ENCODE measurements at places on chromosomes 13 and 19.

- DNase-seq = no peak
These were observed 2.2 kb downstream of the AKT2 start for GRCh38 chr19:40282920-40283319.

GRCh38 chr13:48561466-48562235, 28.8 kb upstream of the RCBTB2 start:
- no peak for DNase-seq

GRCh38 chr13:114268344-114269280, 12.8 kb upstream of the UPF3A start:
- no peak for DNase-seq

DNA sequence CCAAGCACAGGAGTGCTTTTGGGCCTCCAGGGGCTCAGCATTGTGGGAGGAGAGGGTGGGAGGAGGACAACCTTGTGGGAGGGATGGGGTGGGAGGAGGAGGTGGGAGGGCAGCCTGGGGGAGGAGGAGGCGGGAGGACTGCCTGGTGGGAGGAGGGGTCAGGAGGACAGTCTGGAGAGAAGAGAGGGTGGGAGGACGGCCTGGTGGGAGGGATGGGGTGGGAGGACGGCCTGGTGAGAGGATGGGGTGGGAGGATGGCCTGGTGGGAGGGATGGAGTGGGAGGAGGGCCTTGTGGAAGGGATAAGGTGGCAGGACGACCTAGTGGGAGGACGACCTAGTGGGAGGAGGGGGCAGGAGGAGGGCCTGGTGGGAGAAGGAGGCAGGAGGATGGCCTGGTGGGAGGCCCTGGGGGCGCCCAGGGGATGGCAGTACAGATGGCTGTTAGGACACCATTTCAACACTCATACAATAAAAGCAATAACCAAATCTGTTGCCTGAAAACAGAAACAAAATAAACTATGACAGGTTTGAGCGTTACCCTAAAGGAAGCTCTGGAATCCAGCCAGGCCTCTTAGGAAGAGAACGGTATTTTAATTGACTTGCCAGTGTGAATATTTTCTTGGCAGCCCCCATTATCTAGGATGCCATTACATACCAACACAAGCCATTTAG, 63.7 kb downstream of the CRYL1 start:
- DNase-seq = no peak

DNA sequence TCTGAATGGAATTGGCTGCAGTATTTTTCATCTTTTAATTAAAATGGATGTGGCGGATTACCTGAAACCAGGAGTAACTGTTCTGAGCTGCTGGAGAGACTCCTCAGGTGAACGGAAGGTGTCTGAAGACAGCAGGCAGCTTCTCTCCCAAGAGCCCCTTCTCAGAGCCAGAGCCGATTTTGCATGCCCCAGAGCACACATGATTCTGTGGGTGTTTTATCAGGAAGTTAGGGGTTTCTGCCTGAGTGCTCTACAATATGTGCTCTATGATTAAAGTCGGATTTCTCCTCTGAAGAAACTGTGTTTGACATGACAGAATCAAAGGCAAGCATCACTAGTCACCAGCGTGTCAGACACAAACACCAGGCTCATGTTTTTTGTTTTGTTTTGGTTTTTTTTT, 60.7 kb upstream of the MCF2L start:
- DNase-seq = no peak

- DNase-seq = no peak
These were observed 10.9 kb upstream of the MEIS3 start for GRCh38 chr19:47430041-47430802.

DNA sequence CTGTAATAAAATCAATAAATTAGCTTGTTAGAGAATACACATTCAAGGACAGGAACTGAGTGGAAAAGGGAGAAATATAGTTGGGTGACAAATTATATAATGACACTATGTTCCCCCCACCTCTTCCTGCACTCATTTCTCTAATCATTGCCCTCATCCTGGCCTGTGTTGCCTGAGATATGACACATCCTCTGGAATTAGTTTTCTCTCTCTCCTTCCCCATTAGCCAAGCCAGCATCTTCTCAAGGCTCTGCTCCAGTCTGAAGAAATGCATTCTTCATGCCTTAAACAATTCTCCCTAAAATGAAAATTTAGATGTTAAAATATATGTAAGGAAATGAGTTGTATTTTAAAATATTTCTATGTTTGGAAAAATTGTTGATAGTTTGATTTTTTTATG, 280.3 kb downstream of the POU4F1 start:
- no peak for DNase-seq

GRCh38 chr13:55652657-55653056, 1488.1 kb upstream of the PRR20A start:
- DNase-seq = no peak

DNA sequence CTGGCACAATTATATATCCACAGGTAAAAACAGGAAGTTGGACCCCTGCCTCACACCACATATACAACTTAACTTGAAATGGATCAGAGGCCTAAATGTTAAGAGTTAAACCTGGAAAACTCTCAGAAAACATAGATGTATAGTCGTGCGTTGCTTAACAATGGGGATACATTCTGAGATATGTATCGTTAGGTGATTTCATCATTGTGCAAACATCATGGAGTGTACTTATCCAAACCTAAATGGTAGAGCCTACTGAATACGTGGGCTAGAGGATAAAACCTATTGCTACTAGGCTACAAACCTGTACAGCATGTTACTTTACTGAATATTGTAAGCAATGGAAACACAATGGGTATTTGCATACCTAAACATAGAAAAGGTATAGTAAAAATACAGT, 14.8 kb upstream of the CALM3 start:
- no peak for DNase-seq

DNA sequence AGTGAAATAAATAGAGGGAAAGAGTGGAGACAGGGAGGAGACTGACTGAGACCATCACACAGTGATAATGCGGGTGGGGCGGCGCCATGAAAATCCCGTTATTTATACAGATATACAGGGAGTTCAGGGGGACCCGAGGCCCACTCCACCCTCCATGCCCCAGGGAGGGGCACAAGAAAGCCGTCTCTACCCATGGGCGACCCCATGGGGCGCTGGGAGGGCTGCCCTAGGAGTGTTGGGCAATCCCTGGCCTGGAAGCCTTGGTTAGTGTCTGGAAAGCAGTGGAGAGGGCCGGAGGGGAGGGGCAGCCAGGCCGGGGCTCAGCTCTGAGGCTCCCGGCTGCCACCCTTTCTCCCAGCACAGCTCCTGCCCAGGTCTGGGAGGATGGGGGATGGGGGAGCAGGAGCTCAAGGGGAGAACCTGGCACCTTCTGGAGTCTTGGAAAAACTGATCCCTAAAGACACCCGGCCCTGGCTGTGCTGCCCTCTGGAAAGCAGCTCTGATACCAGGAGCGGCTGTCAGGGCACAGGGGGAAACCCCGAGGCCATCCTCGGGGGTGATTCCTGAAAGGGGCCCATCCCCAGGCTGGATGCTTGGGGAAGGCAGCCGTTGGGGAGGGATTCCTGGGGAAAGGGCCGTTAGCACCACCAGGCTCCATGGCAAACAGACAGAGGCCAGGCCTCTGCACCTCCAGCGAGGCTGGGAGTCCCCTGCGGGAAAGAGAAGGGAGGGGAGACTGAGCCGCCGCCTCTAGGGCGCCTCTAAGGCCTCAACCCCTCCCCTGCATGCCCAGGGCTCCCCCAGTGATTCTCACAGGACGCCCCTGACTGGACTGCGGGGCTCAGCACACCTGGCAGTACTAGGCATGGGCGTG, 3.0 kb upstream of the PRKD2 start:
- no peak for DNase-seq

DNA sequence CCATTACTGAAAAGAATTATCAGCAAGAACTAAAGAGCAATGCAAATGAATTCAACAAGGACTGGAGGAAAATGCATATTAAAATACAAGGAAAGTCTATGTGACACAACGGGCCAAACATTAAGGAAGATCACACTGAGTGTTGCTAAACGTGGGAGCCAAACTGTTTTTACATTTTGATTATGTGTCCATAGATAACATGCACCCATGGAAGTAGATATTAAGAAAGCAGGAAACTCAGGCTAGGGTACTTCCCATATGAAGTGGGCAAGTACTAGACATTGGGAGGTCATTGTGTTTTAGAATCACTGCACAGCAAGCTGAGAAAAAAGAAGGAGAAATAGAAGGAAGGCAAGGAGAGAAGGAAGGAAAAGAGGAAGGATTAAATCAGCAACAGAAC, 161.8 kb downstream of the KCTD12 start:
- no peak for DNase-seq

DNA sequence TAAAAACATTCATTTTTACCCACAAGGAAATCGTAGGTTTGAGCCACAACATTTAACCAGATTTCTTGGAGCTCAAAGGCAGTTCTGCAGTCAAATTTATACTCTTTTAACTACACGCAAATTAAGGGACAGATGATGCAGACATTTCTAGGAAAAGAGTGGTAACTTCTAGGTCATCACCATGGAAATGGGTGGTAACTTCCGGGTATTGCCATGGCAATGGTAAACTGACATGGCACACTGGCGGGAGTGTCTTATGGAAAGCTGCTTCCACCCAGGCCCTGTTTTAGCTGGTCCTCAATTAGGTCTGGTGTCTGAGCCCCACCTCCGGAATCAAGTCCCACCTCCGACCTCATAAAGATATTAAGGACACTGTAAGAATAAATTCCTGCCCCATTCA, 10.4 kb upstream of the LYPD5 start:
- DNase-seq = no peak

Data from neural crest cell (in vitro differentiated cells).